Cortex of kidney (tissue), 1 donor: ENCODE measurements at places on chromosomes 7 and 10.

GRCh38 chr7:55254242-55254595, 110.9 kb upstream of the LANCL2 start:
- DNase-seq, result no peak

- DNase-seq, result no peak
Observed at GRCh38 chr7:25884265-25884828, 267.7 kb upstream of the NFE2L3 start.

DNA sequence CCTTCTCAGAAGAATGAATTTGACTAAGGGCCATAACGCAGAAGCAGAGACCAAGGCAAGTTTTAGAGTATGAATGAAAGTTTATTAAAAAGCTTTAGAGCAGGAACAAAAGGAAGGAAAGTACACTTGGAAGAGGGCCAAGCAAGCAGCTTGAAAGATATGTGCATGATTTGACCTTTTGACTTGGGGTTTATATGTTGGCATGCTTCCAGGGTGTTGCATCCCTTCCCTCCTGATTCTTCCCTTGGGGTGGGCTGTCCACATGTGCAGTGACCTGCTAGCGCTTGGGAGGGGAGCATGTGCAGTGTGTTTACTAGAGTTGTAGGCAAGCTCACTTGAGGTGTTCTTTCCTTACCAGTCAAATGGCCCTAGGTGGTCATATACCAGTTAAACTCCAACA, 37.9 kb upstream of the LRRN3 start:
- DNase-seq, result no peak

DNA sequence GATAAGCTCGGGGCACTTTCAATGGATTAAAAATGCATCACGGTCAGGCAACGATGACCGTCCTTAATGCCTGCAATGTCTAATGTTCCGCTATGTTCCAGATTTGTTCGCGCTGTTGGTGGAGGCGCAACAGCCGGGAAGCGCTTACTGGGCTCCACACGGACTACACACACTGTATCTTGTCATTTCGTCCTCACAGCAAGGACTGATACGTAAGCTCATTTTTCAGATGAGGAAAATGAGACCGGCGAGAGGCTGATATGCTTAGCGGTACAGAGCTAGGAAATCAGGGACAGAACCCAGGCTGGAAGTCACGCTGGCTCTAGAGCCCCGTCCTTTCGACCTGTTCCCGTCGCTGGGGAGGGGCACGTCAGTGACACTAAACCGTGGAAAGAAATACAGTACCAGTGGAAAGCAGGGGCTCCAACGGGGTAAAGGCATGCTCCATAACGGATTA, 670 bp downstream of the TPK1 start:
- no peak for DNase-seq

GRCh38 chr10:65570143-65571010, 1355.5 kb upstream of the LRRTM3 start:
- DNase-seq, result no peak

- DNase-seq, result no peak
Observed at GRCh38 chr7:90532231-90532929, 62.9 kb downstream of the PTTG1IP2 start.

DNA sequence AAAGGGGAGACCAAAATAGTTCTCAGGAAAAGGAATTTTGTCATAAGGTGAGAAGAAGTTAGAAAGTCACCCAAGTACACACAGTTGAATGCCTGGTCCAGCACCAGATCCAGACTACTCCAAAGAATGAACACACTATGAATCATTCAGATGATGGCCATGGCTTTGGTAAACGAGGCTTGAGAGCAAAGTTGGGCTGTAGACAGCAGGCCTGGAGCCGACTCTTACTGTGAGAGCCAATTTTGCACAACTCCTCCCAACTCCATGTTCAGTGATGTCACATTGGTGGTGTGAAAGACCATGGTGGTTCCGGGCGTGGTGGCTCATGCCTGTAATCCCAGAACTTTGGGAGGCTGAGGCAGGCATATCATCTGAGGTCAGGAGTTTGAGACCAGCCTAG, 131.6 kb downstream of the PKD1L1 start:
- no peak for DNase-seq

DNA sequence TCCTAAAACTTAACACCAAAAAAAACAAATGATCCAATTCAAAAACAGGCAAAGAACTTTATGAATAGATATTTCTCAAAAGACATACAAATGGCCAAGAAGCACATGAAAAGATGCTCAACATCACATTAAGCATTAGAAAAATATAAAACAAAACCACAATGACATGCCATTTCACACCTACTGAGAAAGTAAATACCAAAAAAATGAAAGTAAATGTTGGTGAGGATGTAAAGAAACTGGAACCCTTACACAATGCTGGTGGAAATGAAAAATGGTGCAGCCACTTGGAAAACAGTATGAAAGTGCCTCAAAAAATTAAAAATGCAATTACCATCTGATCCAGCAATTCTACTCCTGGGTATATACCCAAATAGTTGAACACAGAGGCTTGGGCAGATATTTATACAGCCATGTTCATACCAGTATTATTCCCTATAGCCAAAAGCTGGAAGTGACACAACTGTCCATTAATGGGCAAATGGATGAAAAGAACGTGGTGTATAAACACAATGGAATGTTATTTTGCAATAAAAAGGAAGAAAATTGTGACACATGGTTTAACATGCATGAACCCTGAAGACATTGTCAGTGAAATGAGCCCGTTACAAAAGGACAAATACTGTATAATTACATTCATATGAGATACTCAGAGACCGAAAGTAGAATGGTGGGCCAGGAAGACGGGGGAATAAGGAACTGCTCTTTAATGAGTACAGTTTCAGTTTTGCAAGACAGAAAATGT, 89.0 kb downstream of the JMJD1C start:
- no peak for DNase-seq

GRCh38 chr7:135414850-135415439, 95.0 kb downstream of the CNOT4 start:
- no peak for DNase-seq

- DNase-seq, result no peak
Observed at GRCh38 chr10:20890009-20890408, 7.1 kb downstream of the NEBL start.

DNA sequence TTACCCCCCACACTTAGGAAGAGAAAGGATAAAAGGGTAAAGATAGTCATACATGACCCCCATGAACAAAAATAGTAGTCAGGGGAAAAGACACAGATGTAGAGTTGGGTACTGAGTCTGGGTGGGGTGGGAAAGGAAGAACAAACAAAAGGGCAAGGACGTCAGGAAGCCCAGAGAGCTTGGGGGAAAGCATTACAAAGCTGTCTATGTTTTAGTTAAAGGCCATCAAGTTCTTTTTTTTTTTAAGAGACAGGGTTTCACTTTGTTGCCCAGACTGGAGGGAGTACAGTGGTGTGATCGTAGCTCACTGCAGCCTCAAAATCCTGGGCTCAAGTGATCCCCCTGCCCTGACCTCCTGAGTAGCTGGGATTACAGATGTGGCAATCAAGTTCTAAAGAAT, 98.4 kb upstream of the PDLIM1 start:
- DNase-seq, result no peak

DNA sequence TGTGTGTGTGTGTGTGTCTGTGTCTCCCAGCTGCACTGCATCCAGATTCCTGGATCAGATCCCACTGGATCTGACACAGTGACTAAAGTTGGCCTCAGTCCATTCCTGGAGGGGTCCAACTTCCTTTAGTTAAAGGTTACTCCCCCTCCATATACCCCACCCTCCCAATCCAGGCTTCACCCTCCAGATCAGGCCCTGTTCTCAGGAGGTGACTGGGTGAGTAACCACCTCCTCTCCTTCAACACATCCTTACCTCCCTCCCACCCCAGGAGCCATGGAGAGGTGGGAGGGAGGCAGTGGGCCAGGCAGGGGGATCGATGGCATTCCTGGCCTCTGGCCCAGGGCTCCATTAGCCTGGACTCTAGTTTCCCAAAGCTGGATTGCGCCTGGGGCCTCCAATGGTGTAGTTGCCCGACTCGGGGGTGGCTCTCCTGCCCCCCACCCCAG, 11.3 kb downstream of the KCNIP2 start:
- DNase-seq, result no peak

- DNase-seq, result no peak
Observed at GRCh38 chr10:50231515-50232260, 19.6 kb downstream of the ASAH2 start.

DNA sequence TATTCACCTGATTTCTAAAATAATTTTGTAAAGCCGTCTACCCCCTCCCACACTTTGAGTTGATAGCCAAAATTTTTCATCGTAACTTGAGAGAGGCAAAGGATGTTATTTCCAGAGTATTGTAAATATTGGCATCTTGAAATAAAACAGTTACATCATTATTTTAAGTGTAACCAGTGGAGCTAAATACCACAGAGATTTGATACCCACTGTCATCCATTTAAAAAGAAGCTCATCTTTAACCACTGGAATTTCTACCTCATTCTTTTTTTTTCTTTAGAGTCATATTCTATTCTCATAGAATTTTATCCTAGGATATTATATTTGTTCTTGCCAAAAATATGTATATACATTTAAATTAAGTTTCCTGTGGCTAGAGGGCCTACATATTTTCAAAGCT, 48.6 kb downstream of the CAMK1D start:
- no peak for DNase-seq

DNA sequence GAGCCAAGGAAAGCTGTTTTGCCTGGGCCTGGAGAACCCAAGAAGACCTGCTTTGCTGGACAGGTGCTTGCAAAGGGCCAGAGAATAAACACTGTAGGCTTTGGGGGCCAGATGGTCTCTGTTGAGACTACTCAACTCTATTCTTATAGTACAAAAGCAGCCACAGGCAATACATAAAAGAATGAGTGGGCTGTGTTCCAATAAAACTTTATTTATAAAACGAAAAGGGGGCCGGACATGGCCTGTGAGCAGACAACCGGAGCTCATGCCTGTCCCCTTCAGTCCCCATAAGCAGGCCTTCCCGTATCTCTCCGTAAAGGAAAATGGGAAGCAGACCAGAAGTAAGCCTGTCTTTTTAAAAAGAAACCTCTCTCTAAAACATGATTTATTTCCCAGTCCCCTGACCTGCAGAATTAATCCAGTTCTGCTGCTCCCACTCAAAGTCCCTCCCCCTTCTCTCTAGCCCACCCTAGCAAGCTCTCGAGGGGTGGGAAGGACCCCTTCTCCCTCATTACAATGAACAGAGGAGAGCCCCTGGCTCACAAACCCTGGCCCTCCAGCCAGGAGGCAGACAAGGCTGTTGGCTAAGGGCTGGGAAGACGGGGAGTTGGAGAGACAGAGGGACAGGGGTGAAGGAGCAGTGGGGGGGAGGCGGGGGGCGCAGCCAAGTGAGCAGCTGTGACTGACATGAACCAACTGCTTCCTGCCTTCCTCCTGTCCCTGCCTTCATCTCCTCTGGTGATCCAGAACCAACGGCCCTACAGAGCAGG, 177.8 kb downstream of the NEURL1 start:
- no peak for DNase-seq

- no peak for DNase-seq
Observed at GRCh38 chr10:3248526-3249306, 76.1 kb upstream of the PITRM1 start.

DNA sequence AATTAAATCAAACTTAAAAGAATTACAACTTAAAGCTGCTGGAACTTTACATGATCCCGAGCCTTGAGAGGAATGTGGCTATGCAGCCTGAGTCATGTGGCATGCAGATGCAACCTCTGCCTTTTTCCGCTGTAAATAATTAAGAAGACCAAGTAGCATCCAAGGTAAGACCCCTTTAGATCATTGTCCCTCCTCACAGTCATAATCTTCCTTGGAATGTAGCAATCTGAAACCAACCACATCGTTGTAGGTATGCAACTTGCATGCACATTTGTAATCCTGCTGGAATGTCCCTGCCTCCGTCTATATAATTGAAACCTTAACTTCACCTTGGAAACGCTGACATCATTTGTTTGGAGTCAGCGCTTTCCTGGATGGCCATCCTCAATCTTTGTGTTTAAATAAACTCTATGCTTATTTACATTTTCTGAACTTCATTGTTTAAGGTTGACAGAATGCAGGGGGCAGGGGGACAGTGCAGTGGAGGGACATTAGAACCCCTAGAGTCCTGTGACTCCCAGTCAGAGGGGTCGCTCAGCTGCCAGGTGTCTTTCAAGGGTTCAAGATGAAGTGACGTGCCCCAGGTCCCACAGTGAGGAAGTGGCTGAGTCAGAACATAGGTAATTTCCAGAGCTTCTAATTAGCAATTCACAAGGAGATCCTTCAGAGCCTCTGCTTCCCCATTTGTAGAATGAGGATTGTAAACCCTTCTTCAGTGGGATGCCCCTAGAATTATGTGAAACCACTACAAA, 110.7 kb downstream of the RALA start:
- DNase-seq, result no peak

DNA sequence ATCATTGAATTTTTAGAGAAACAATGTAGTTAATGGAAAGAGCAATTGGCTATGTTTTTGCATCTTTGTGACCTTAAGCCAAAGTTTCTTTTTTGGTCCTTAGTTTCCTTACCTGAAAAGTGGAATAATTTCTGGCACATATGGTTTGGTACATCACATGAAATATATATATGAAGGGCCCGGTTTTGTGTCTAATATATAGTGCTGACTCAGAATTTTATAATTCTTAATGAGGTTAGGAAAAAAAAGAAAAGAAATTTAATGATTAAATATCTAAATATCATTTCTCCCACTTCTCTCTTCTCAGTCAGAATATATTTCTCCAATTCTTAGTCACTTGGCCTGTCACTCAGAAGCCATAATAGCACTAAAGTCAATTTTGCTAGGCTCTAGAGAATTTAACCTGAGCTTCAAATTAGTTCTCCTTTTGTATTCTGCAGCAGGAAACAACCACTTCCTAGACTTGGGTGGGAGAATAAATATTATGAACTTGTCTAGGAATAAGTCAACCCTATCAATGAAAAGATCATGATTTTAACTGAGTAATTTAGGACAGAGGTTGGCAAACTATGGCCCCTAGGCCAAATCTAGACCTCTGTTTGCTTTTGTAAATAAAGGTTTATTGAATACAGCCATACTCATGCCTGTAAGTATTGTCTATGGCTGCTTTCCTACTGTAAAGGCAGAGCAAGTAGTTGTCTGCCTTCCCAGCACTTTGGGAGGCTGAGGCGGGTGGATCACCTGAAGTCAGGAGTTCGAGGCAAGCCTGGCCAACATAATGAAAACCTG, 34.6 kb downstream of the PPP1R9A start:
- no peak for DNase-seq

DNA sequence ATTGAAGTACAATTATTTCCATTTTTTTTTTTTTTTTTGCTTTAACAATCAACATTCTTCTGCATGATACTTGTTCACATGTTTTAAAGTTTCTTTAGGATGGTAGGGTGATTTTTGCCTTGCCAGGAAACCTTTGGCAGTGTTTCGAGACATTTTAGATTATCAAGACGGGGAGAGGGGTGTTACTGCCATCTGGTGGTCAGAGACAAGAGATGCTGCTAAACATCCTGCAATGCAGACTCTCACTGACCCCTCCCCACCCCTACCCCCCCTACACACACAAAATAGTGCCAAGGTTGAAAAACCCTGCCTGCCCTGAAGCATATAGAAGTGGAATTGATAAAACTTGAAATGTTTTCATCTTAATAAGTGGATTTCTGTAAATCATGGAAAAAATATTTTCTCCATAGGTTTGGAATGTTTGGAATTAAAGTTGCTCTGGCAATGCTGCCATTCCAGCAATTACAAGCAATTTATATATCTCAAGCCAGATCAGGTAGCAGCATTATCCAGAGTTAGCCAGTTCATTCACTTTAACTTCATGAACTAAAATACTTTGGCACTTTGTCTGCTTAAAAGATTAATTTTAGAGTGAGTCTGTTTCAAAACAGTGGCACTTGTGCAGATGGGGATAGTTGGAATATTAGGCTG, 62.1 kb downstream of the SDHAF3 start:
- DNase-seq, result no peak

GRCh38 chr7:133727476-133728214, 399.5 kb upstream of the LRGUK start:
- DNase-seq, result no peak
